MCF 10A (cell line): ENCODE measurements at places on chromosomes 5 and 9.
A peak's percentile ranks its signal among the peaks of the same experiment; 100 is the strongest.

DNA sequence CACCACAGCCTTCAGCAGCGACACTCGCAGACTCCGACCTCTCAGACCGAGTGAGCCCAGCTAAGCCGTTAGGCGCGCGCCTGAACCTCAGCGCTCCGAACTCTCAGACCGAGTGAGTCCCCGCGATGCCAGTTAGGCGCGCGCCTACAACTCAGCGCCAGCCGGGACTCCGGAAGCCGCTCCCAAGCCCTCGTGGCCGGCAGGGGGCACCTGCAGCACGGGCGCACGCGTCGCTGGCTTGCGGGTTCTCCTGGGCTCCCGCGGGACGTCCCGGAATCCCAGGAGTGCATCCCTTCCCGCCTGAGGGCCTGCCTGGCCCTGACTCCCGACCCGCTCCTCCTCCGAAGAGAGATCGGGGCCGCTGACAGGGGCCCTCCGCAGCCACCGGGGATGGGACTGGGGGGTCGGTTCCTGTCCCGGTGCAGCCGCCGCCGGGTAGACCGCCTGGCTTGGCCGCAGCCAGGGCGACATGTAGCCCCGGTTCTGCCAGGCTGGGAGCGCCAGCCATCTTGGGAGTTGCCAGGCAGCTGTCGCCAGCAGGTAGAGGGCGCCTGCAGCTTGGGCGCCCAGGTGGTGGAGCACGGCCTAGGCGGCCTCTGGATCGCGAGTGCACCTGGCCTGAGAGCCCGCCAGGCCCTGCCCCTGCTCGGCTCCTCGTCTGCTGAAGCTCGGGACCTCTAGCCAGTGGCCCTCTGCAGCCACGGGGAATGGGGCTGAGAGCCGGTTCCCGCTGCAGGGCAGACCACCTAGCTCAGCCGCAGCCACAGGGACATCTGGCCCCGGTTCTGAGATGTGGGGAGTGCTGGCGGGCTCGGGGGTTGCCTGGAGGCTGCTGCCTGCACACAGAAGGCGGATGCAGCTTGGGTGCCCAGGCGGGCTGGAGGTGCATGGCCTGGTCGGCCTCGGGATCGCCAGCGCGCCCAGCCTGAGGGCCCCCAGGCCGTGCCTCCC lies at the start of gene ANKRD18A:
ANKRD18A (minus strand) TSS at position 114 of the 951 bp plus-strand sequence. CDS start 311 bp downstream, outside the sequence.
- peak; percentile 96 for DNase-seq

GRCh38 chr9:34496149-34496712 lies 26.6 kb downstream of the ENHO start:
- DNase-seq: peak; percentile 67

DNA sequence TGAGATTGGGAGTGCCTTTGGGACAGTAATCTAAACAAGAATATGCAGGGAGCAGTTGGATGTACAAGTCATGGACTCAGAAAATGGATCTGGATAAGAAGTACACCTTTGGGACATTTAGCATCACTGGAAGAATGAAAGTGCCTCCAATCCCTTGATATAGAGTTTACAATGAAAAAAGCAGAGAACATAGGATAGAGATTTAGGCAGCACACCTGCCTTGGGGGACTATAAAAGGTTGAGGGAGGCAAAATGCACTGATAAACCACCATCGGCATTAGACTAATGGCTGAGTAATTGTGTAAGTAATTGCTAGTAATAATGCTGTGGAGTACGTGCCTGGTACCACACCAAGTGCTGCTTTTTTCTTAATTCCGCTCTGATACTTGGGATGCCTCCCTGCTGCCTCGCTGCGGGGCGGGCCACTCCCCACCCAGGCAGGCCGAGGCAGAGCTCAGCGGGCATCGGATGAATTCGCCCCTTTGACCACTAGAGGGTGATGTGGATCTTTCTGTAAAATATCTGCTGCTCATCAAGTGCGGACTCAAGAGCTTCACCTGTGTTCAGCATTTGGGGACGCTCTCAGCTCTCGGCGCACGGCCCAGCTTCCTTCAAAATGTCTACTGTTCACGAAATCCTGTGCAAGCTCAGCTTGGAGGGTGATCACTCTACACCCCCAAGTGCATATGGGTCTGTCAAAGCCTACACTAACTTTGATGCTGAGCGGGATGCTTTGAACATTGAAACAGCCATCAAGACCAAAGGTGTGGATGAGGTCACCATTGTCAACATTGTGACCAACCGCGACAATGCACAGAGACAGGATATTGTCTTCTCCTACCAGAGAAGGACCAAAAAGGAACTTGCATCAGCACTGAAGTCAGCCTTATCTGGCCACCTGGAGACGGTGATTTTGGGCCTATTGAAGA lies 99.9 kb downstream of the ANKRD18B start:
- DNase-seq: peak; percentile 85

GRCh38 chr5:32460702-32461101 lies 16.2 kb upstream of the ZFR start:
- DNase-seq: no peak

GRCh38 chr5:88678770-88679381 lies 204.1 kb downstream of the MEF2C start:
- no peak for DNase-seq

GRCh38 chr5:170557314-170557713 lies 53.5 kb downstream of the KCNIP1 start:
- no peak for DNase-seq

- no peak for DNase-seq
Observed at GRCh38 chr5:167001246-167001645, 1290.2 kb upstream of the WWC1 start.

- no peak for DNase-seq
Observed at GRCh38 chr5:173885475-173886010, 2.6 kb upstream of the CPEB4 start.
